ENCODE measurements at places on chromosomes 7 and 10. TPM values are rescaled to one million over a fixed set of nuclear protein-coding genes. Genes with fewer than 3 reads are reported as not detected.

The HOXA6 gene
- not detected for polyA plus RNA-seq

The PGAM2 gene
- polyA plus RNA-seq = 367 TPM

The IPMK gene
- 1.3 TPM for polyA plus RNA-seq

The RBP4 gene
- 8.6 TPM for polyA plus RNA-seq

The CPA4 gene
- not detected for polyA plus RNA-seq

The PRKCQ gene
- 0.04 TPM for polyA plus RNA-seq

The STEAP4 gene
- 13.1 TPM for polyA plus RNA-seq

The SLC29A4 gene
- 5.3 TPM for polyA plus RNA-seq

DNA sequence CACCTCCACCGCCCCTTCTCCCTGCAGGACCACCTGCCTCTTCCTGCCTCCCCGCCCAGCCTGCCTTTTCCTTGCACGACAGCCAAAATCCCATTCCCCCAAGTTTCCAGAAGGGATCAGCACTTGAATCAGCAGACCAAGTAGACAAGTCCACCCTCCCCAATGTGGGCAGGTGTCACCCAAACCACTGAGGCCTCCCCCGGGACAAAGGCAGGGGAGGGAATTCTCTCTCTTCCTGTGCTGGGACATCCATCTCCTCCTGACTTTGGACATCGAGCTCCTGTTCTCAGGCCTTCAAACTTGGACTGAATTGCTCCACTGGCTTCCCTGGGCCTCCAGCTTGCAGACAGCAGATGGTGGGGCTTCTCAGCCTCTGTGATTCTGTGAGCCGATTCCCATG lies 21.6 kb upstream of the PSMG3 start:
- DNase-seq = no peak

DNA sequence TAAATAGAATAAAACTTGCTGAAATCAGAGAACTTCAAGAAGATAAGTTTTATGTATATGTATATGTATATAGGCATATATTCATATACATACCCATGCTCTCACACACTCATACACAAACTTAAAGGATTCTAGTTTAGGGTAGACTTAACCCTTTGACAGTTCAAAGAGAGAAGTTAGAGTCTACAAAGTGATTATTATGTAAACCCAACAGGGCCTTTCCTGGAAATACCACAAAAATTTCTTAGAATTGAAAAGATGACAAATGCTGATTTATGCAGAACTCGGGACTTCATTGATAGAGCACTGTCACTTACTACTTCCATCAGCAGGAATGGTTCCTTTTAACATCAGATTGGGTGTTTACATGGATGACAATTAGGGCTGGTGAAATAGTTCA lies 763.5 kb downstream of the AUTS2 start:
- DNase-seq = no peak

- no peak for DNase-seq
Observed at GRCh38 chr7:42055171-42055570, 181.8 kb downstream of the GLI3 start.

- no peak for DNase-seq
Observed at GRCh38 chr7:115995701-115996100, 34.9 kb downstream of the TFEC start.

DNA sequence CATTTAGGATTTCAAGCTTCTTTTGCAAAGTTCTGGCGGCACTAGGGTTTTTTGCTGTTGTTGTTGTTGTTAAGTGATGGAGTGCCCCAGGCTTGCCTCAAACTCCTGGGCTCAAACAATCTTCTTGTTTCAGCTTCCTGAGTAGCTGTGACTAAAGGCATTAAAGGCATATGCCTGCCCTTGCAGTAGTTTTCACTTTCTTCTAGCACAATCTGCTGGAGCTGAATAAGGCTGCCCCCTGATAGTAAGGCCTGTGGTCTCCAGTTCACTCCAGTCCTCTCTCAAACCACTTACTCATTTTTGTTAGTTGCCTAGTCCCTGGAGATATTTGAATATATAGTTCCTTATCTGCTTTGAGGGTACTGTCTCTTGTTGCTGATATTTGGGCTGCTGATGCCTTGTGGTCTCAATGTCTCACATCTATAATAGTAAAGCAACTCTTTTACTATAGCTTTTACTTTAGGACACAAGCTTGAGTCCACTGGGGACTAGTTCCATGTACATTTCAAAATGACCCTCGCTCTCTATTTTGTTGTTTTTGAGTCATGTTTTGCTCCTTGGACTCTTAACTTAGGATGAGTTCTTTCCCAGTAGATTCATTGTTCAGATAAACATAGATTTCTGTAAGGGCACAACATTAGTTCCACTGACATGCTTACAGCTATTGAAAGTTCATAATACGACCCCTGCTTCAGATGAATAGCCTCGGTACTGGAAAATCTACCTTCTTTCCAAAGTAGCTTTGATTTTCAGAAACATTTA lies 25.5 kb downstream of the PHF14 start:
- DNase-seq = no peak

DNA sequence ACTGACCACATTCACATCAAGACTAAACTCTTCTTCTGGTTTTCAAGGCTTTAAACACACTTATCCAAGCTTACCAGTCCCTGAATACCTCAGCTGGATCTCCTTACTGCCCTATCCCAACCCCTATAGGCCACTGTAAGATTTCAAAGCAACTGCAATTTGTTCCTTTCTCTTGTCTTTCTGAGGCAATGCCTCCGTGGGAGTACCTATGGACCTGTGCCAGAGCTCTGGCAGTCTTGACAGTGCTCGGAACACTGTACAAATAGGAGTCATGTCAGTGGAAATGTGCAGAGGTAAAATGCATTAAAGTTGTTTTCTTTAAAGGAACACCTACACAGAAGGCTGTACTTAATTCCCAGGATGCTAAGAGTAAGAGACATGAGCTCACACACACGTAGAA lies 124.7 kb downstream of the CNOT4 start:
- DNase-seq = peak; percentile 14

- DNase-seq = no peak
Observed at GRCh38 chr7:75629044-75629443, 109.7 kb downstream of the HIP1 start.

- DNase-seq = no peak
Observed at GRCh38 chr10:108757946-108758345, 1165.4 kb downstream of the XPNPEP1 start.

DNA sequence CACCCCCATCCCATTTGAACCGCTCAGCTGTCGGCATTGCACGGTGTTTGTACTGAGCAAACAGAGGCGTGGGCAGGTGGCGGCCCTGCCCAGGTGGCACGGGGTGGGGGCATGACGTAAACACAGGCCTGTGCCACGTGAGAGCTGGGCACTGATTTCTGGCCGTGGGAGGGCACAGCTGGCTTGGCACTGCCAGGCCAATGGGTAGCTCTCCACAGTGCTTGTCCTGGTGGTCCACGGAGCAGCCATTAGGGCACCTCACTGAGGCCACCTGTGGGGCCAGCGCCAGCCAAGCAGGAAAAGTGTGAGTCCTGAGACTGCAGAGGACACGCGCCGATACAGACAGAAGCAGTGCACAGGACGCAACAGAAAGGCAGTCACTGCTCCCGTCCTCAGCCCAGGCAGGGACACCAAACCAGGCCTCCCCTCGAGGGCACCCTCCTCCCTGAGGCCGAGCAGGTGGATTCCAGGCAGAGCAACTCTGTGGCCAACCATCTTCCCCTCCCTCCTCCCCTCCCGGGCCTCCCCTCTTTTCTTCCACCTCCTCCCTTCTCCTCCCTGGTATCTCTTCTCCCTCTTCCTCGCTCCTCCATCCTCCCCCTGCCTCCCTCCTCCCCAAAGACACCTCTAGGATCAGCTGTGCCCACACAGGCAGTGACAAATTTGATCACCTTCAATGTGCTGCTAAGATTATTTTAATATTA lies 258.7 kb downstream of the ELFN1 start:
- DNase-seq = peak; percentile 7

- DNase-seq = no peak
Observed at GRCh38 chr10:71643904-71644303, 75.7 kb downstream of the C10orf105 start.
